Iris pigment epithelial cell (primary cell): ENCODE measurements at places on chromosomes 7 and 10.

- DNase-seq, result peak; percentile 17
These were observed 8.9 kb downstream of the COL1A2 start for GRCh38 chr7:94403546-94403945.

DNA sequence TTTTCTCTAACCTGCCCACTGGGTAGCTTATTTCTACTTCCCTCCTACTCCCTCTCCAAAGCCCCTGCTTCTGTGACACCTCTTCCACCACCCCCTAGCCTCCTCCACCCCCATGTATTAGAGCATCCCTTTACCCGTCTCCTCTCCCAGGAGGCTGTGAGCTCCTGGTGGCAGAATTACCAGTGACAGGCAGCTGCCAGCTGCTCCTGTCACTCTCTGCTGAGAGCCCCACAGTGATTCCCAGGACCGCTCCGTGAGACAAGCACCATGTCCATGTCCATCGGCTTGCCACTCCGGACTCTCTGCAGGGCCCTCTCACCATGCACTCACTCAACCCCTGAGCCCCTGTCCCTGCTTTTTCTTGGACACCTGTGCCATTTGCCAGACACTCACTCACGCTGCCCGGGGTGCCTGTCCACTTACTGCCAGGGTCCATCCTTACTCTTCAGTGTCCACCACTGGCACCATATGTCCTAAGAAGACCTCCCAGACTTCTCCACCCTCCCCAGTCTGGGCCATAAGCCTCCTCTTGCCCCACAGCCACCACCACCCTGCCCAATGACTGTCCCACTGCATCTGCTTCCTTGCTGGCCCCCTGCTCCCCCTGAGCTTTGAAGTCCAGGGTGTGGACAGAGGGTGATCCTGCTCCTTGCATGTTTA, 9.8 kb downstream of the WDFY4 start:
- no peak for DNase-seq

GRCh38 chr10:86968271-86968993, at the start of gene ADIRF:
ADIRF (plus strand) TSS chr10:86968482; CDS start chr10:86968545, 63 bp downstream.
- DNase-seq, result no peak

- no peak for DNase-seq
These were observed 75.9 kb downstream of the HIBADH start for GRCh38 chr7:27586825-27587224.

- DNase-seq, result no peak
These were observed 562 bp downstream of the NUB1 start for GRCh38 chr7:151342102-151342646.

DNA sequence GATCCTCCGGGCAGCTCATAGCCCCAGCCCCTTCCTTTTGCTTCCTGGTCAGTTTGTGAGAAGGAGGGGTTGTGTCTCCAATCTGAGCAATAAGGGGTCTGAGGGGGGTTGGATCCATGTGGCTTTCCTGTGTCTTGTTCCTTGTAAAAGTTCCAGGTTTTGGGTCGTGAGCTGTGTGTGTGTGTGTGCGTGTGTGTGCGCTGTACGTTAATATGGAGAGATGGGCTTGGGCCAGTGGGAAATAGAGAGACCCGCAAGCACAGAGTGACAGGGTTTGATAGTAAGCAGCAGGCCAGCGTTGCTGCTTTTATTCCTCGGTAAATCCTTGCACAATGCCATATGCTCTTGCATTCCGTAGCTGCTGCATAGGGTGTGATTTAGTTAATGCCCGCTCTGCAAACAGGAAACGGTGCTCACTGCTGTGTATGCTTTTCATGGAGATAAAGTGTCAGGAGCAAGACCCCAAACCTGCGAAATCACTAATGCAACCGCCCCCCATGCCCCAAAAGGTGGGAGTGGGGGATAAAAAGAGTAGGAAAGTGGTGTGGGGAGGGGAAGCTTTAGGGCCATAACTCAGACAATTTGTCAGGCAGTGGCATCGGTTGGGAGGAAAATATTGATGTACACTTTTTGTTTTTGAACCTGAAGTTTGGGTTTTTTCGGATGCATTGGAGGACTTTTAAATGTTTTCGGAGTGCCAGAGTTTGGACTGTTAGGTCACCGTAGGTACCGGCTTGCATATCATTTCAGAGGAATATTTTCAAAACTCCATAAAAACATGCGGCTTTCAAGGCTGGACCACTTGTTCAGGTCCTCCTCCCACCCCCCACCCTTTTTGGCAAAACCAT, 108.7 kb downstream of the TCF7L2 start:
- peak; percentile 84 for DNase-seq

DNA sequence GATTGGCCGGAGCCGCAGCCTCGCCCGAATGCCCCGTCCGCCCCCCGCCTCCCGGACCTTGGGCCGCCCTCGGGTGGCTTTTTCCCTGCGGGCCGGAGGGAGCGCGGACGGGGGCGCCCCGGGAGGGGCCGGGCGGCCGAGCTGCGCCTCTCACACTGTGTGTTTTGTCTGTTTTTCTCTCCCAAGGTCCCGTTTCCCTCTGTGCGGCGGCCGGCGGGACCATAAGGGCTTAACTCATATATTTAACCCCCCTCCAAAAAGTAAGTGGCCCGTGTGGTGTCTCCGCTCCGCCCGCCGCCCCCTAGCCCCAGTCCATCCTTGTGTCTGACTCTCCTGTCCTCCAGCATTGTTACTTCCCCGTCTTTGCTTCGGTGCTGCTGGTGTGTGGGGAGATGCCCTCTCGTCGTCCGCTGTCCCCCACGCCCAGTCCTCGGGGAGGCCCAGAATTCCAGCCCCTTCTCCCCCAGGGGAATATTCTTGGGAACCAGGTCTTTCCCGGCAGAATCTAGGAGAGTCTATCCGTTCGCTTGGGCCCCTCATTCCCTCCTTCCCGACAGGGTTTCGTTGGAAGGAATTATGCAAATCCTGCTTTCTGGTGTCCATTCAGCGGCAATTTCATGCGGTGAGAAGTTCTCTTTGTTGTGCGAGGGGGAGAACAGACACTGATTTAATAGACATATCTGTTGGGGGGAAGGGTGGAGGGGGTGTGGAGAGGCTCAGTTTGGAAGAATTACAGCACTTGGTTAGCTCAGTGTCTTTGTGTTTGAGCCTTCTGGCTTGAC, 1.3 kb downstream of the LCOR start:
- DNase-seq, result peak; percentile 49

DNA sequence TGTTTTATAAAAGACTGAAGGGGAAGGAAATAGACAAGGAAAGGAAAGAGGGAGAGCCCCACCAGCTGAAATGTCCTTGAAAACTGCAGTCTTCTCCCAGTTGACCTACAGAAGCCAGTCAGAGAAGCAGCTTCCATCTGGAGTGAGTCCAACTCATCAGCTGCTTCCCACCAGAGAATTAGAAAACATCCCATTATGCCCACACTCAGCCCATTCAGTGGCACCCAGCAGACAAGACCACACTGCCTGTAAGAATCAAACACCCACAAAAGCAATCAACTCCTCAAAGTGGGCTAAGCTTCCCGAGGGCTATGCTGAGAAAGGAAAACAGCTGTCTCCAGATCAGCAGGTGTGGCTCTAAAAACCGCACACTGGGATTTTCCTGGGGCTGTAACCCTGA, 29.6 kb upstream of the TMEM213 start:
- DNase-seq, result no peak

DNA sequence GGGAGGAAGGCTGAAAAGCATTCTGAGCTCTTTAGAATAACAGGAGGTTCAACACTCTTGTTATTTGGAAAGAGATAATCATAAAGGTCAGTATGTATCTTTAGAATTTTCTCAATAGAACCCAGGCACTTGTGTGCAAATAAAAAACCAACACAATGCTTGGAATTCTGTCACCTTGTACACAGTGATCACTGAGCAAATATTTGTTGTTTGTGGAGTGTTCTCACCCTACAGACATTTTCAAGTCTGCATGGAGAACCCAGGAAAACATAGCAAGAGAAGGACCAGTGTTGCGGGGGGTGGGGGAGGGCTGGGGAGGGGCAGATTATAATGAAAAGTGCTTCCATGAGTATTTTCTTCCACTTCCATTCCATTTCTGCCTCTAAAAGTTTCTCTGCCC, 87.4 kb downstream of the FAM107B start:
- DNase-seq, result no peak

- no peak for DNase-seq
These were observed 54.9 kb downstream of the ODAD2 start for GRCh38 chr10:27944005-27944404.

DNA sequence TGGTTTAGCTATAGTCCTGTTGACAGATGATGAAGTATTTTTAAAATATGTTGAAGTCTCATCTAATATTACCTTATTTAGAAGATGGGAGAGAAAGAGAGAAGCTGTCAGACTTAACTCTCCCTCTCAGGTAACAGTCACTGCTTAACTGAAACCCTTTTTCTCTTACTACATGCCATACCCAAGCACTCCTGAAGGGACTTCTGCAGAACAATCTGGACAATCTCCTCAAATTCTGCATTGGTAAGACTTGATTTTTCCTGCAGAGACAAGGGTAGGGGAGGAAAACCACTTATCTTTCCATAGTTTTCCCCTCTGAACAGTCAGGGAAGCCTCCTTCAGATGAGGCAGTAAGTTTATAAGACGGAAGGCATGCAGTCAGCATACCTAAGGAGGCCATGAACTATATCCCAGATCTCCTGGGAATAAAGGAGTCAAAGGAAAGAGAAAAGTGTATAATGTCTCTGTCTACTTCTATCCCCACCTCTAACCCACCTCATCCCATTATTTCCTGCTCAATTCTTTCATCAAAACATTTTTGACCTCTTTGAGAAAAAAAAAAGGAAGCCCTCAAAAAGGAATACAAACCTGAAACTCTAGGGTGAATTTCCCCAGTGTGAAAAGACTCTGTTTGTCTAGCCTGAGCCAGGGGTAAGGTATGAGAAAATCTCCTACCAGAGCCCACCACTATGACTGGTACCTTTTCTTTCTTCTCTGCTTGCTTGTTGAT, 9.4 kb downstream of the ZCWPW1 start:
- DNase-seq, result no peak

GRCh38 chr7:103141753-103142404, 7.0 kb downstream of the NAPEPLD start:
- DNase-seq, result peak; percentile 22

DNA sequence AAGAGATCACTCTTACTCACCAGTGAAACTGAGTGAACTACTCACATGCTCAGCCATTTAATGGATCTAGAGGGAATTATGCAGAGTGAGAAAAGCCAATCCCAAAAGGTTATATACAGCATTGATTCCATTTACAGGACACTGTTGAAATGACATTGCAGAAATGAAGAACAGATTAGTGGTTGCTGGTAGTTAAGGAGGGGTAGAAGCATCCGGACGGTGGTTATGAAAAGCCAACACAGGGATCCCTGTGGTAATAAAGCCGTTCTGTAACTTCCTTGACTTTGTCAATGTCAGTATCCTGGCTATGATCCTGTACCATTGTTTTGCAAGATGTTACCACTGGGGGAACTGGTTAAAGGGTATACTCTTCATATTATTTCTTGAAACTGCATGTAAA, 253.4 kb downstream of the USP6NL start:
- no peak for DNase-seq

DNA sequence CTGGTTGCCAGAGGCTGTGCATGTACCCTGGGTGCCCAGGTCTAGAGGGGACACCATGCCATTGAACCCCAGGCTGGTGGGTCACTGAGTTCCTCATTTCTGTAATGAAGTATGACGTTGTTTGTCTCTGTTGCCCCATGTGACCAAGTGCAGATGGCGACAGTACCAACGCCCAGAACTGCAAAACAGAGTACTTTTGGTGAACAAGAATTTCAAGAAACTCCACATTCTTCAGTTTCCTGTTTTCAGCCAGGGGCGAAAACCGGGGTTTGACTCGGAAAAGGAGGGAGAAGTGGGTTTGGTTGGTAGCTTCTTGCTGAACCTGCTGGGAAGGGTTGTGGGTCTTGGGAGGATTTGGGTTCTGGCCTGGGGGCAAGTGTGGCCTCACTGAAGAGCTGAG, 18.2 kb downstream of the CYP17A1 start:
- DNase-seq, result no peak

DNA sequence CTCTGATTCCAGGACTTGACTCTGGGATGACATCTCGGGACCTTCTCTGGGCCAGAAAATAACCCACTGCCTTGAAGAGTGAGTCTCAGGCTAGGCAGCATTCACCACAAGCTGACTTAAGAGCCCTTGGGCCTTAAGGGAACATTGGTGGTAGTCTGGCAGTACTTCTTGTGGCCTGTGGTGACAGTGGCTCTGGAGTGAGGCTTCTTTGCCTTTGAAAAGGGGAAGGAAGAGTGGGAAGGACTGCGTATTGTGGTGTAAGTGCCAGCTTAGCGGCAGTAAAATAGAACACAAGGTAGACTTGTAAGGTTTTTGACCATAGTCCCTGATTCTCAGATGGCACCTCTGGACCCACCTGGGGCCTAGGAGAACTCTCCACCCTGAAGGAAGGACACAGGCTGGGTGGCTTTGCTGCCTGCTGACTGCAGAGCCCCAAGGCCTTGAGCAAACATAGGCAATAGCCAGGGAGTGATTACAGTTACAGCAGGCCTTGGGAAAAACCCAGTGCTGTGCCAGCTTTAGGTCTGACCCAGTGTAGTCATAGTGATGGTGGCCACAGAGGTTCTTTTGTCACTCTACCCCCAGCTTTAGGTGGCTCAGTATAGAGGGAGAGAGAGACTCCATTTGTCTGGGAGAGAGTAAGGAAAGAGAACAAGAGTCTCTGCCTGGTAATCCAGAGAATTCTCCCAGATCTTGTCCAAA, 483.9 kb downstream of the SH2D4B start:
- no peak for DNase-seq

DNA sequence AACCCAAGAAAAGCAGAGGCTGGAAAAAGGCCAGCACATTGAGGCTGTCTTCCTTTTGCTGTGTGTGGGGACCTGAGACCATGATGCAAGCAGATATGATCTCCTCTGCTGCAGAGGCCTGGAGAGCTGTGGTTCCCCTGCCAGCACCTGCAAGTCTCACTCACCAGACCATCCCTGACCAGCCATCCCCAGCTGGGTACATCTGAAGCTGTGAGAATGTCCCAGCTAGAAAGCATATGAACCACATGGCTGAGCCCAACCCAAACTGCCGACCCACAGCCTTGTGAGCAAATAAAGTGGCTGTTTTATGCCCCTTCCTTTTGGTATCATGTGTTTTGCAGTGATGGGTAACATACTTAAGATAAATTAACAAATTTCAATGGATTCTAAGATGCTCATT, 114.9 kb downstream of the DYNC2I1 start:
- no peak for DNase-seq

- DNase-seq, result peak; percentile 49
These were observed 50.6 kb downstream of the HIPK2 start for GRCh38 chr7:139727151-139727705.

DNA sequence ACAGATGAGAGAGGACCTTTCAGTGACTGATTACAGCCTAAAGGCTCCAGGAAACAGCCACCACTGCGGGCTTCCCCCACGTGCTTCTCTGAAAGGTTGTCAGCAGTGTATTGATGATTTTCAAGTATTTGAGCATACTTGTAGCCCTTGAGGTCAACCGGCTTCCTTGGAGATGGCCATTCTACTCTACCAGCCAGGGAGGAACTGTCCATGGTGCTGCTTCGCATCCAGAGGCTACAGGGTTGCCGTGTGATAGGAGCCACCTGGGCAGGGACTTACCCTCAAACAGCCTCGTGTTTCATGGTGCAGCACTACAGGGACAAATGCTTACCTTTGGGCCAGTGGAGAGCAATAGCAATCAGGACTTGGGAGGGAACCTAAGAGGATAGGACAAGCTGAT, 179.5 kb downstream of the DPP6 start:
- no peak for DNase-seq

GRCh38 chr10:49488056-49488717, 50.7 kb downstream of the ERCC6 start:
- no peak for DNase-seq

GRCh38 chr10:114686013-114686412, 27.9 kb upstream of the ABLIM1 start:
- no peak for DNase-seq
